Glomerular endothelial cell (primary cell): ENCODE measurements at places on chromosomes 13 and 19. TPM values are rescaled to one million over a fixed set of nuclear protein-coding genes. Genes with fewer than 3 reads are reported as not detected.

- no peak for DNase-seq
These were observed 7.3 kb downstream of the TTC9B start for GRCh38 chr19:40210889-40211288.

GRCh38 chr19:50796128-50796633 is 6.0 kb downstream of the ACP4 start:
- no peak for DNase-seq

- DNase-seq: no peak
These were observed 1.4 kb downstream of the SPIB start for GRCh38 chr19:50420127-50420526.

DNA sequence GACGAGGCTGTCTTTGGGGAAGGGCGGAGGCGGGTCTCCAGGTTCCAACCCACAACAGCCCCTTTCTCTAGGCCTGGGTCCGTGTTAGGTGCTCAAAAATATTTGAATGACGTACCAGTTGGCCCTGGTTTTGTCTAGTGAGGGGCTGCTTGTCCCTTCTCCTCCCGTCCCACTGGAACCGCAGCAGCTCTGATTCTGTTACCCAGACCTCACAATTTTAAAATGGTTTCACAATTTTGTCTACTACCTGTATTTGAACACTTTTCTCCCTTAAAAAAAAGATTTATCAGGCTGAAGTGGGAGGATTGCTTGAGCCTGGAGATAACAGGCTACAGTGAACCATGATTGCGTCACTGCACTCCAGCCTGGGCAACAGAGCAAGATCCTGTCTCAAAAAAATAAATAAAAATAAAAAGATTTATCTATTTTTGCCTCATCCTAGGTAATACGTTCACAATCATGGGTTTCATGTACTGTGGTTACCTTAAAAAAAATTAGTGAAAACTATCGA is 1.3 kb upstream of the IRF2BP1 start:
- DNase-seq: no peak

DNA sequence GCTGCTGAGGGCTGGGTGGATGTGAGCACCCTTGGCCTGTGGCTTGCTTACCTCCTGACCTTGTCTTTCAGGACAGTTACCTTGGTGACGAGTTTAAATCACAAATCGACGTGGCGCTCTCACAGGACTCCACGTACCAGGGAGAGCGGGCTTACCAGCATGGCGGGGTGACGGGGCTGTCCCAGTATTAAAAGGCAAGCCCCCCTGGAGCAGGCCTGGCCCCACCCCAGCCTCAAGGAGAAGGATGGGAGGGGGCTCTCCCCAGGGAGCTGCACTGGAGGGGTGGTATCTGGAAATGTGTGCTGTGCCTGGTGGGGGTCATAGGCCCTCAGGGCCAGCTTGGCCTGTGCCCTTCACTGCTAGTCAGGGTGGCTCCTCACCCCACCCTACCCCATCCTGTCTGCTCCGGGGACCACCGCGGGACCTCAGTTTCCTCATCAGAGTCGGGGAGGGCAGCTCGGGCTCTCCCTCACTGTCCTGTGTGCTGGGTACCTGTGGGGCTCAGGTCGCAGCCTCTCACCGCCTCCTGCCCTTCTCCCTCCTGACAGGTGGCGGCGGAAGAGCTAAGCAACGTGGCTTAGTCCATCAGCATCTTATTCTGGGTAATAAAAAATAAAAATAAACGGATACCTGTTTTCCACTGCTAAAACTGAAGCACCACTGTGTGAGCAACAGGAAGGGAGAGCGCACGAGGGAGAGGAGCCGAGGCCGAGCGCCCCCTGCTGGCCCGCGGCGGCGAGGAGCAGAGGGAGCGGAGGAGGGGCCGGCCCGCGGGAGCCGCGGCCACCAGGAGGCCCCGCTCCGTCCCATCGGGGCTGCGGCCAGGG is 29.8 kb downstream of the CERS1 start:
- no peak for DNase-seq

DNA sequence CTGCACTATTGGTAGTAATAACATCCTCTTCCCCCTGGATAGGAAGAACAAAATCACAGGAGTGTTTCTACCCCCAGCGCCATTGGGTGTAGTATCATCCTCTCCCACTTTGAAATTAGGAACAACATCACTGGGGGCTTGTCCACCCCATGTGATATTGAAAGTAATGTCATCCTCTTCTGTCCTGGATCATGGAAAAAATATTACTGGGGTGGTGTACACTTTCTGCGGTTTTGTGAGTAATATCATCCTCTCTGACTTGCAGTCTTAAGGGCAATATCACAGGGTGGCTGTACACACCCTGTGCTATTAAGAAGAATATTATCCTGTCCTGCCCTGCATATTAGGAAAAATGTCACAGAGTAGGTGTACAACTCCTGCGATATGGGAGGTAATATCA is 4.9 kb upstream of the RGCC start:
- no peak for DNase-seq

Gene GGN
- total RNA-seq: 0.64 and 1.5 TPM in 2 replicates

Gene CELF5
- 0.41 TPM in 1 of 2 replicates, not detected in the other for total RNA-seq
